ACHN (cell line): ENCODE measurements at places on chromosomes 13 and 19.

GRCh38 chr13:75628801-75629200 lies 7.3 kb upstream of the LMO7 start:
- DNase-seq = no peak

GRCh38 chr13:93941444-93941843 lies 538.0 kb downstream of the DCT start:
- no peak for DNase-seq

GRCh38 chr19:34589730-34590129 lies 87.2 kb downstream of the SCGB2B2 start:
- no peak for DNase-seq

GRCh38 chr19:16259385-16260159 lies 61.9 kb downstream of the AP1M1 start:
- DNase-seq = peak; percentile 4

DNA sequence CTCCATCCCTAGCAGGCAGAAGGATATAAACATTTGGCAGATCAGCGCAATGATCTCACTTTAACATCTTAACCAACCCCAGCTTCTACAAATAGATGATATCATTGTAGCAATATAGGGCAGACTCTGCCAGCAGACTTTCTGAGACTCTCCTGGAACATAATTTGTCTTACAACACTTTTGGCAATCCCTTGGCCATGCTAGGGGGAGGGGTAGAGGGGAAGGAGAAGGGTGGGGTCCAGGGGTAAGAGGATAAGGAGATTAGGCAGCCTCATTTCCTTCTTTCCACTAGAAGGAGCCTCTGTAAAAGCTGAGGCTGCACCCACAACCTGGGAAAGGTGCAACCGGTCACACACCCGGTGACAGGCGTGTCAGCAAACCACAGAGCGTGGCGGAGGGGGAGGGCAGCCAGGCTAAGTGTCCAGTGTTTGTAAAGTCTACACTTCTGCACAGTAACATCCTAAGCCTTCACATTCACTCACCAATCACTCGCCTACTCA lies 8.7 kb upstream of the UBAC2 start:
- no peak for DNase-seq

DNA sequence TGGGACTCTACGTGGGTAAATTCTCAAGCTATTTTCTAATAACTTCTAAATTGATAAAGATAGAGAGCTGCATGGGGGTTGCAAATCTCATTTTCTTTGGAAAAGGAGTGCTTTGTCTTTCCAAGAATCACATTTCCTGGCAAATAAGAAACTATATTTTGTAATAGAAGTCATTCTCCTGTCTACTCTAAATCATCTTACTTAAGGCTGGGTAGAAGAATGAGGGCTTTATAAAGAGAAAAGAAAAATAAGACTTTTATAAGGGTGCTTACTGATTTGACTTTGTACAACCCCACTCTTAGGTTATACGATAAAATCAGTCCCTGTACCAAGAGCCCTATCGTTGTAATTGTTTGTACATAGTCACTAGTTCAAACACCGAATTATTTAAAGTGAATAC lies 14.9 kb downstream of the ITGBL1 start:
- no peak for DNase-seq

DNA sequence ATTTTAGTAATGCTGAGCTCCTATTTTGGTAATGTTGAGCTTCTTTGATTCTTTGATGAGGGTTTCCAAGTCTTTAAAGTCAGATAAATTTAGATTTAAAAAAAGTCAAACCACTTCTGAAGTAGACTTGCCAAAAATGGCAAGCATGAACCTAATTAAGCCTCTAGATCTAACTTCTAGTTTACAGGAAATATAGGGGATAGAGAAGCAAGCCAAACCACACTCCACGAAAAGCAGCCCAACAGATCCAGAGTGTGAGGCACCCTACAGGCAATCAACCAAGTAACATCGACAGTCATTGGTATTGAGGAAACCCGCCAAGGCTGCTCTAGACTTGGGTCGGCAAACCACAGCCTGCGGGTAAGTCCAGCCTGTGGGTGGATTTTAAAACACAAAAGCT lies 3.7 kb downstream of the GGACT start:
- DNase-seq = no peak

DNA sequence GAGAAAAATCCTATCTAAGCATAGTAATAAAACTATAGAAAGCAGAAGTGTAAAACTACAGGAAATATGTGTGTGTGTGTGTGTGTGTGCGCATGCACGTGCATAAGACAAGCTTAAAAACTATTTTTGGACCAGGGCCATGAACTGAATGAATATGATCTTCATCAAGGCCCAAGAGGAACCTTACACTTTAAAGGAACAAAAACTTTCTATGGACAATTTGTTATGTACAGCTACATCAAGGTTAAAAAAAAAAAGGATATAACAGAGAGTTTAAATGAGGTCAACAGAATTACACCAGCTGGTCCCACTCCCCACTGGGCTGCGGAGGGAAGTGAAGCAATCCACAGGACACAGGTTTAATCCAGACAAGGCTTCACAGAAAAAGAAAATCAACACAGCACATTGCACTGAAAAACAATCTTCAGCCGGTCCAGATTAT lies 151.1 kb downstream of the LHFPL6 start:
- no peak for DNase-seq

GRCh38 chr13:37869506-37869755 lies 141 bp downstream of the TRPC4 start:
- DNase-seq = no peak

- DNase-seq = no peak
These were observed 150.3 kb upstream of the GPR12 start for GRCh38 chr13:26910754-26911465.

GRCh38 chr13:65784088-65784816 lies 1445.9 kb downstream of the PCDH9 start:
- no peak for DNase-seq

DNA sequence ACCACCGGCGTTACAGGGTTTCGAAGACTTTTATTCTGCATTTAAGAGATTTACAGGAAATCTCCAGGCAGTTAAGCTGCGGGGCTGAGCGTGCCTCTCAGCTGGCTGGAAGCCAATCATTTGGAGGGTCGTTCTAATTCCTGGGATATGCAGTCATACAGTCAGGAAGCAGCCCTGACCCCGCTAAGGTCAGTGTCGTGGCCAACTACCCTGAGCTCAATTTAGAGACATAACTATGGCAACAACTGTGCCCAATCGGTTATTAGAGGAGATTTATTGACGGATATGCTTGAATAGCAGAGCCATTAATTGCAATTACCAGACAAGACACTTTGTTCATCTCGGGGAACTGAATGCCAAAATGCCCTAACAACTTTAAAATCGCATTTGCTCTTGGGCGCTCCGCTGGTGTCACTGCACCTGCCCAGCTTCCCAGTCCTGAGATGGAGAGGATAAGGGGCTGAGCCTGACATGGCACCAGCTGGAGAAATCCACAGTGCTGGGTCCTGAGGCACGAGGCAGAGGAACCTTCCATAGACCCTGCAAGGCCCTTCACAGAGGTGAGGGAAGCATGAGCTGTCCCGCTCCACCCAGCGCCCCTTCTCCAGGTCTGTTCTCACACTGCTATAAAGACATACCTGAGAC lies 15.1 kb upstream of the ZNF507 start:
- DNase-seq = no peak

- peak; percentile 5 for DNase-seq
These were observed 35.0 kb downstream of the B3GLCT start for GRCh38 chr13:31234729-31235128.

DNA sequence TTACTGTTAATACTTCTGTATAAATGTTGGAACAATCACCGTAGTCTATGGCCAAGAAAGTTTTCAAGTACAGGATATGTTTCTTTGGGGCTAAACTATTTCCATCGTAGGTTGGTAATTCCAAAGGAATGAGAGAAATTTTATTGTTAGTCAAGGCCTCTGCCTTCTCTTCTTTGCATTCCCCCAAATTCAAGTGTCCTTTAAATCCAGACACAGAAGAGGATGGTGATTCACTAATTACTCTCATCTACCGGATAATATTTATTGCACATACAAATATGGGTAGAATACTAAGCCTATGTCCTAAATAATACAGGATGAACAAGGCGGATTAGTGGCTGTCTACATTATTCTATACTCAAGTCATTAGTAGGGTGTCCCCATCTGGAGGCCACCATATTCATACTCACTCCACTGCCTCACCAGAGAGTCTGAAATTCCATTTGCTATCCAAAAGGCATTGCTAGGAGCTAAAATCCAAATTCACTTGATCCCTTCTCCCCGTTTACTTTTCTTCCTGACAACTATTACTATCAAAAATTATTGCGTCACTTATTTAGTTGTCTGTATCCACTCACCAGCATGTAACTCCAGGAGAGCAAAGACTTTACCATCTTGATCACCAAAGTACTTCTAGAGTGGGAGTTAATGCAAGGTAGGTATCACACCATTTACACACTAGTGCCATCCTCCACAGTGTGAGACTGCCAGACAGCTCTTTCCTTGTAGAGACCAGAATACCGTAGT lies 82.4 kb upstream of the SGCG start:
- DNase-seq = no peak

- DNase-seq = peak; percentile 69
These were observed 9.2 kb upstream of the ATP12A start for GRCh38 chr13:24670961-24671381.

DNA sequence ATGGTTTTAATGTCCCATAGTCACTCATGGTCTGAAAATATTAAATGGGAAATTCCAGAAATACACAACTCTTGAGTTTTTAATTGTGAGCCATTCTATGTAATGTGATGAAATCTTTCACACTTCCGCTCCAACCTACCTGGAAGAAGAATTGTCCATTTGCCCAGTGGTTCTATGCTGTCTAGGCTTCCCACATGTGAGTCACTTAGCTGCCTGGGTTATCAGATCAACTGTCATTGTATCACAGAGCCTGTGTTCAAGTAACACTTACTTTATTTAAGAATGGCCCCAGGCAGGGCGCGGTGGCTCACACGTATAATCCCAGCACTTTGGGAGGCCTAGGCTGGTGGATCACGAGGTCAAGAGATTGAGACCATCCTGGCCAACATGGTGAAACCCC lies 1450.5 kb downstream of the EFNB2 start:
- no peak for DNase-seq

DNA sequence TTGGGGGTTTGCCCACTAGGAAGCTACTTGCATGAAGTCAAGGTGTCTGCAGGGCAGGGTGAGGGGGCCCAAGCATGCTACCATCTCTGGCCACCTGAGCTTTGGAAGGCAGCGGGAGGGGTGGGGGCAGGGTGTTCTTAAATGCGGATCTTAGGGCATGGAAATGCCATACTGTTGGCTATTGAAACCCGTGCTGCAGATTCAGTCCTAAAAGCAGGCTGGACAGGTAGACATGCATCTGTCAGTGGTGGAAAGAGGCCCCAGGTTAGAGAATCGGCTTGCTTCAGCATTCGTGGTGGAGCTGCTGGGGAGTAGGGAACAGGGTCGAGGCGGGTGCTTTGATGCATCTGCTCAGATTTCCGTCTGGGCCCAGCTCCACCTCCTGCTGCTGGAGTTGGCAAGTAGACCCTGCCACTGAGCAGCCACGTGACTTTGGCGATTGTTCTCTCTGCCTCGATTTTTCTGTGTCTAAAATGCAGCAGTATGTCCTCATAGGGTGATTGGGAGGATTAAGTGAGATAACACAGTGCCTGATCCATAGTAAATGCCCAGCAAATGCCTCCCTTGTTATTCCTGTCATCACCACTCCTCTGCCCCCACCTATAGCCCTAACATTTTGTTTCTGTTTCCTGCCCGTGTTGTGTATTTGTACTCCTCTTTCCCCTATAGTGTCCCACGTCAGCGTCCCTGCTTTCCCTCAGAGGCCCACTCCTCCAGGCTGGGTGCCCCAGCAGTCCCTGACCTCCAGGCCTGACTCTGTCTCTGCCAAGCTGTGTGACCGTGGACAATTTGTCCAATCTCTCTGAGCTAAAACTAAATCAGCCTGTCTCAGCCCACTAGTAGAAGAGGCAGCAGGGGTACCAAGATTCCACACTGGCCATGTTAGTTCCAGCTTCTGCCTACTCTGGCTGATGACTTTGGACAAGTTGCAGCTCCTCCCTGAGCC lies 5.8 kb downstream of the PPP1R37 start:
- no peak for DNase-seq

DNA sequence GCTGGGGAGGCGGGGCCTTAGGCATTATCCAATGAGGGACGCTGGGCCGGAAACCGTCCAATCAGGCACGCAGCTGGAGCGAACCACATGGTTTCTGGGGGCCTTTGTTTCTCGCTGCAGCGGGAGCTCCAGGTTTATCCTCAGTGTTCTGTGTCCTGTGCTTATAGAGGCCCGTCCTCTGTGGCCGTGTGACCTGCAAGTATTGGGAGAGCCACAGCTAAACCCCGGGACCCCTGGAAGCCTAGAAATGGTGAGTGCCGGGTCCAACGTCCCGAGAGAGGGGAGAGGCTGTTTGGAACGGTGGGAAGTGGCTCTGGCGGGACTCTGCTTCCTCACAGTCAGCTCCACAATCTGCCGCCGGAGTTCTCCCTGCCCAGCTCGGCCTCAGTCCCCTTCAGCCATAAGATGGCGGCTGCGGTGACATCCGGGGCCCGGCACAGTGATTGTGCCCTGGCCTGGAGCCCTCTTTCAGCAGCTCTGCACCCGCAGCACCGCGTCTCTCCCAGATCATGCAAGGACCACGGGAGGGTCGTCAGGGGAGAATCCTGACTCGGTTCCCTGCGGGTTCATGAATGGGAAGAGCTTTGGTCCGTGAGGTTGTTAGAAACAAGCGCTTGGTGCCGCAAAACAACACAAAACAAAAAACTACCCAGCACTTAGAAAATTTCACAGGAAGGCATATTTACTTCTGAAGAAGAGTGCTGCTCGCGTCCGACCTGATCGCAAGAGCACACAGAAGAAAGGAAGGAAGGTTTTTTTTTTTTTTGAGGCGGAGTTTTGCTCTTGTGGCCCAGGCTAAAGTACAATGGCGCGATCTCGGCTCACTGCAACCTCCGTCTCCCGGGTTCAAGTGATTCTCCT lies at the start of gene ZNF253:
Gene ZNF253 (plus strand): TSS at position 133 of the 861 bp plus-strand sequence. CDS start 115 bp downstream, at position 248.
- peak; percentile 90 for DNase-seq

DNA sequence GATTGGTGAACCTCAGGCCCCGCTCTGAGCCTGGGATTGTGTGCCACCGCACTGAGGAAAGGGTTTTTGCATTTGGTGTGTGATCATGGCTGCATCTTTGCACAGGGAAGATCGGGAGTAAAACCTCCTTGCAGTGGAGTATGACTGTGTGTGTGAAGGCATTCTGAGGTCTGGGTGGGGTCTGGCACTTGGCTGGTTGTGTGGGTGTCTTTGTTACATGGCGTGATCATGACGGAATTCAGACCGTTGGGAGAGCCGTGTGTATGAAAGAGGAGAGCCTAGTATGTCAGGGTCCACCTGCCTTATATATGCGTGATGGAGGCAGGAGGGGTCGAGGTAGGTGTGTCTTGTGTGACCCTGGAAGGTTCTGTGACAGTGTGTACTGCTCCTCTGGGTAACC lies 740 bp upstream of the BEST2 start:
- DNase-seq = no peak

- DNase-seq = no peak
These were observed 25.1 kb downstream of the CEACAM4 start for GRCh38 chr19:41601771-41602170.

GRCh38 chr13:74977498-74977897 lies 504.5 kb downstream of the TBC1D4 start:
- DNase-seq = no peak

DNA sequence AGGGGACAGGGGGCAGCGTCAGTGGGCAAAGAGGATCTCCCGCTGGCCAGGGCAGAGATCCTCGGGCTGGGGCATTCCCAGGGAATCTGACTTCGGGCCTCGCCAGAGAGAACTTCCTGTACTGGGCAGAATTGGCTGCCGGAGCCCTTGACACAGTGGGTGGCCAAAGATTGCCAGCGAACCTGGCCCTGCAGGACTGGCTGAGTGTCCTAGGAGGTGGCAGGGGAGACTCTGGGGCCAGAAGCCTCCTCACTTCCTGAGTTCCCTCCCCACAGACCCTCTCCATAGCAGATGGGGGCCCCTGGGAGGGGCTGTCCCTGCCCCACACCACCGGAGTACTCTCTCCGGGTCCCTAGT lies 19.3 kb downstream of the DPP9 start:
- no peak for DNase-seq
